ENCODE measurements at places on chromosomes 2 and 18.

DNA sequence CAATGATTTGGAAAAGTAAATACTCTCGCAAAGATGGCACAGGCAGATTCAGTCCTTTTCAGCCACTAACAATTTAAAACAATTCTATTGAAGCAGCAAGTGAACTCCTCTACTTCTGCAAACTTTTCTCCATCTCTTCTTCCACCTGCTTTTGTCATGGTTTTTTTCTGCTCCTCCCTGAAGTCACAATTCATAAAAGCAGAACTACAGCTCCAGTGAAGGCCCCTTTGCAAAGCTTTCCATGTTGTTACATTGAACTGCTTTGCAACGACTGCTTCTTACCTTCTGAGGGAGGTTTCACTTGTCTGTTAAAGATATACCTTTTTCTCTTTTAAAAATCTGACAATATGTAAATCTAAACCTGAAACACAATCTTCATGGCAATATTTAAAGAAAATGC, 3.7 kb upstream of the SERTAD2 start:
- DNase-seq: no peak

DNA sequence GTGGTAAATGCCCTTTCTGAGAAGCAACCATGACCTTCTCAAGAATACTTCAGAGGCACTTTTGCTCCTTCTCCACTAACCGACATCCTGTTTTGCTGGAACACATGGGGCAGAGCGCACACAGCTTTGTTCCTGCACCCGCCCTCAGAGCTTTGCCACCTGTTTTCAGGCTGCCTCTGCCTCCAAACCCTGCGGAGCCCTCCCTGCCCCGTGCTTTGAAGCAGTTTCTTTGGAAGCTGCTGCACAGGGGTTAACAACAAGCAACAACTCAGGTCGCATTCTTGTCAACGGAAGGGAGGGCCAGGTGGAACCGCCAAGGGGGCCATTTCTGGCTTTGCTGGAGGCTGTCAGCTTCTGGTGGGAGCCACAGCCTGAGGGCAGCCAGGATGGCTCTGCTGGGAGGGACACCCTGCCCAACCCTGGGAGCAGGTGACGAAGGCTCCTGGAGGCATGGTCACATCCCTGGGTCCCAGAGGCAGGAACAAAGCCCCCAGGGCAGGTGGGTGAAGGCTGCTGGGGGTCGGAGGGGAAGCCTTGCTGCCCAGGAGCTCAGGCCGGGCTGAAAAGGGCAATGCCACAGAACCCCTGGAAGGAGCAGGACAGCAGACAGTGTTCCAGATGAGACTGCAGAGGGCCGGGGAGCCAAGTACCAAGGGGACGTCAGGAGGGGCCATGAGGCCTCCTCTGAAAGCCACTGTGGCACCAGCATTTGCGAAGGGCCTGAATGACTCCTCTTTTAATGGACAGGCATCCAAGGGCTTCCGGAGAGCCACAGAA, 46.8 kb downstream of the MRPS5 start:
- no peak for DNase-seq

DNA sequence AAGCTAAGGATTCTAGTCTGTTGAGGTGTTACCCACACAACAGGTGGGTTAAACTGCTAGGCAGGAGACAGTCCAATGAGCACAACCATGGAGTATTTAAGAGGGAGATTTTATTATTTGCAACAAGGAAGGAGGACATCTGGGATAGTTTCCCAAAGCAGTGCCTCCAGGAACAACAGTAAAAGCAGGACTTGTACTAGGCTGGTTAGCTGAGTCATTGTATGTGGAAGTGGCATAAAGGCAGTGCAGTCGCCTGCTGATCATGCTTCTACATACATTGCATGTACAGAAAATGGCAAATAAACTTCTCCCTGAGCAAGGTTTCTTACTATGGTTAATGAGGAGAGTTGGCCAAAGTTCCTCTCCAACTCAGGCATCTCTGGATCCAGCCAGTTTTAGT, 46.1 kb upstream of the CYTIP start:
- DNase-seq: no peak

- DNase-seq: no peak
Measured at GRCh38 chr2:55175254-55176093, 56.6 kb downstream of the CLHC1 start.

- DNase-seq: no peak
Measured at GRCh38 chr18:3328532-3328931, 66.6 kb downstream of the MYL12B start.

DNA sequence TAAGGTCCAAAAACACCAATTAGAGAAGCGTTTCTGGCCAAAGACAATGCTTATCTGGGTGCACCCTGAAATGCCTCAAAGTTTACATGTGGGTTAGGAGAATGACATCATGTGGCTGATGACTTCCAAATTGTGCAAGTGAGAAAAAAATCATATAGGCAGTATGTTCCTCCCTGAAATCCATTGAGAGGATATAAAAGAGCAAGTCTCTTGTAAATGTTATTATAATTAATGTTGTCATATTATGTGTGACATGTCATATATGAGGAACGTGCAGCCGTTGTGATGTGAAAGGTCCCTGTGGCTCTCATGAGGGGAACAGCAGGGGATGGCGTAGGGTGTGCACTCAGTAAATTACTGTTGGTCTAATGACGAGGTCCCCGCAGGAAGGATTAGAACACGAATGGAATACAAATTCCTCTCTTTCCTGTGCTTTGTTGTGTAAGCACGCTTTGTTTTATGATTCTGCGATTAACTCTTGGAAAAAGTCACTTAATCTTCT, 290.8 kb downstream of the PRKCE start:
- no peak for DNase-seq

DNA sequence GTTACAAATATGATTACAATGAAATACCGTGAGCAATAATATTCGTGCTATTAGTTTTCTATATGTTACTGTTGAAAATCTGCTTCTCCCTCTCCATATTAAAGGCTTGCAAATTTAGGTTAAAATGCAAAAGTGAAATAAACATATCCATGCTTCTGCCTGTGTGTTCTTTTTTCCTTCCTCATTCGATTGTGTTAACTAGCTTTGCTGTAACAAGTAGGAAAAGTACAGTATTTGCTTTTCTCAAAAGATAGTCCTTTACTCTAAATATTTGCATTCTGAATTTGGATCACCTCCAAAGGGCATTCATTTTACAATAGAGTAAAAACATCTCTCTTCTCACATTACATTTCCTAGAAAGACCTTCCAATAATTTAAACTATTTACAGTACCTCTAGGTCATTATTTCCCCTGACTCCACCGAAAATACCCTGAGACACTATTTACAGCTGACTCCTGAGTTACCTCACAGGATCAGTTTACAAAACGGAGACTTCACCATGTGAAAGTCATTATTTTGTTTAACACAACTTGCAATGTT, 835.0 kb upstream of the FANCL start:
- no peak for DNase-seq

DNA sequence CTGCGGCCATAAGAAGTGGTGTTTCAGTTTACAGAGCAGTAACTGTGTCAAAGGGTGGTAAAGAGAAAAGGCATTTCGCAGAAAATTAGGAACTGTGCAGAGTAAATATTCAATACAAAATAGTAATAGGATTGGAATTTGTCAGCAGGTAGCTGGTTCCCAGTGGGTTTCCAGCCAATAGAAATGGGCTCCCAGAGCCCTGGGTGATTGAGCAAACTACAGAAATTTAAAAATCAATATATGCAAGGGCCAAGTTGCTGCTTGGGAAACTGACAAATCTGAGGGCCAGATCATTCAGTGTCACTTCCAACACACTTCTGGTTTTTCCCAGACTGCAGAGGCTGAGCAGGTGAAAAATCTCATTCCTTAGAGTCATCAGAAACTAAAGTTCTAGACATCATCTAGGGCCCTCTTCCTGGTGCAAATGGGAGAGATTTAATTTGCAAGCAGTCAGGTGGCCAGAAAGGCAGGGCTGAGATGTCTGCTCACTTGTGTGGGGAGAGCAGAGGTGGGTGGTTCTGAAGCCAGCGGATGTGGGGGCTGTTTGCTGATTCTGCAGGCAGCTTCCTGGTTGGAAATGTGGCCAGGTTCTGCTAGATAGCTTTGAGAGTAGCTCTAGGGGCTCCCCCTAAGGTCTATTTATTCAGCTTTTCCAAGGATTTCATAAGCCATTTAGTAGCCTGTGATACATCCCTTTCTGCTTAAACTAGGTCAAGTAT, 182.4 kb downstream of the NCK2 start:
- peak; percentile 37 for DNase-seq

DNA sequence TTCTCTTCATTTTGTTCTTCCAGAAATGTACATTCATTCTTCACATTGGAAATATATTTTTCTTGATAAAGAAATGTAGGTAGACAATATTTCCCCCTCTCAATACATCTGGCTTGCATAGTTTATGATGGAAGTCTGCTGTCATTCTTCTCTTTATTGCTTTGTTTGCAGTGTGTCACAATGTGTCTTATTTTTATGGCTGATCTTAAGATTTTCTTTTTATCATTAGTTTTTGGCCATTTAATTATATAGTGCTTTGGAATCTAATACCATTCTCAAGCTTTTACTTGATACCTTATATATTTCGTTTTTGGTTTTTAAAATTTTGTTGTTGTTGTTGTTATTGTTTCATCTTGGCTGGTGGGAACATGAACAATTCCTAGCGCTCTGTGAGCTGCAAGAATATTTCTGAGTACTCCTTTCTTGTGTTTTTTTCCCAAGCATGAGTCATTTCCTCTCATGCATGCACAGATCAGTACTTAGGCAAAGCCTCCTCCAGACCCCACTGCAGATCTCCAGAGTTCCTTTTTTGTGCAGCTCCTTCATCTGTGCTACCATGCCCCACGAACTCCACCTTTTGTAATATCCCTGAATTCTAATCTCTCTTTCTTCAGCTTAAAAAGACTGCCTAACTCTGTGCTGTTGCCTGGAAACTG, 13.7 kb upstream of the MMADHC start:
- DNase-seq: no peak

DNA sequence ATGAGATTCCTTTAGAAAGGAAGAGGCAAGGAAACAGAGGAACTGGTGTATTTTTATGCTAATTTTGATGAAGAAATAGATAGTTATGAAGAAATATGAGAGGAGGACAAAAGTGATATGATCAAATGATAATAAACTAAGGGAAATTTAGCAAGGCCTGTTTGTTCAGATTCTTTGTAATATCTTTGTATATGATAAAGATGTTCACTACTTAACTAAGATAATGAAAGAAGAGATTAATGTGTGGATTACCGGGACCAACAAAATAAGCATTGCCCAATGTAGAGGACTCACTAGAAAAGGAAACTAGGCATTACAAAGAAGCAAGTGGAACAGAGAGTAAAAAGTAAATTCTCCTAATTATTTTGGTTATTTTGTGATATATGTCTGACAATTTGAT, 99.0 kb upstream of the FIGN start:
- no peak for DNase-seq

DNA sequence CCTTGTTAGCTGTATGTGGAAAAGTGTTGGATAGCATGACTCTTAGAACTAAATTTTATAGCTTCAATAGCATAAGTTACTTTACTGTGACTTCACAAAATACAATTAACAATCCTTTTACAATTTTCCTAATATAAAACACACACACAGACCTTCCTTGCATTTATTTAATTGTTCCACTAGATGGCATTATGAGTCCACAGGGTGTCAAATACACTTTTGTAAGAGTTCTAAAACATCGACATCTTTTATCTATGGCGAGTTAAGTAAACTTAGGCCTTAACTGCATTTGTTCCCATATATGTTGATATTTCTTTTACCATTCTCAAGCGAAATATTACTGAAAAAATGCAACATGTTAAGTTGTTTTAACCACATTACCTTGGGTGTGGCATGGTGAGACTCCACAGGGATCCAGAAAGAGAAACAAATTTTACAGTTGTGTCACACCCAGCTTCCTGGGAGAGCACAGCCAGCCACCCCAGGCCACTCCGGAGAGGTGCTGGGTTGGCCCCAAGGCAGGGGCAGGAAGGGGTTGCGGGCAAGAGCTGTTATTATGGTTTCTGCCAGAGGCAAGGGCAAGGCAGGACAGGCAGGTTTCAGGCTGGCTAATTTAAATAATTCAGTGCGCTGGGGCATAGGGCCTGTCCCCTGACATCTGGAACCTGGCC, 312.4 kb upstream of the MC4R start:
- DNase-seq: no peak

DNA sequence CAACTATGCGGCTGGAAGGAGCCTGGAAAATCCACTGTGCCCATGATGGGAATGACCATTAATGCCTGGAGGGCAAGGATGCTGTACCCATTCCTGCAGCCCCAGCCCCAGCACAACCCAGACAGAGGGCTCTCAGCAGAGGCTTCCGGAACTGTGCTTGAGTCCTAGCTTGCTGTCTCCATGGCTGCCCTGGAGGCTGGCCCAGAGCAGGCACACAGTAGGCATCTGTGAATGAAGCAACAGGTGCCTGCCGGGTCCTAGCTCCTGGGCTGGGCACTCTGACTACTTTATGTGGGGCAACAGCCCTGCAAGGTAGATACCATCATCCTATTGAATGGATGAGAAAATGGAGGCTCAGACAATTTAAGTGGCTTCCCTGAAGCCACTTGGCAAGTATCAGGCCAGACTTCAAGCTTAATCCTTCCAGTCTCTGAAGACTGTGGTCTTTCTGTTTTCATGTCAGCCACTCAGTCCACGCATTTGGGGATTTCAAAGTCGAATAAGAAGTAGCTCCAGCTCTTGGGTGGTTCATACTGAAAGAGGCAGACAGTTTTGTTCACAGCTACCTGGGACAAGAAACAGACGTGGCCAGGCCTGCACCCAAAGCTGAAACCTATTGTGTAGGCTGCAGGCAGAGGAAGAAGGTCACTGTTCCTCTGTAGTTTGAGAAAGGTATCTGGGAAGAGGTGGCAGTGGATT, 237.5 kb downstream of the ZBTB7C start:
- no peak for DNase-seq

- DNase-seq: no peak
Measured at GRCh38 chr2:41180387-41180786, 728.5 kb upstream of the SLC8A1 start.

DNA sequence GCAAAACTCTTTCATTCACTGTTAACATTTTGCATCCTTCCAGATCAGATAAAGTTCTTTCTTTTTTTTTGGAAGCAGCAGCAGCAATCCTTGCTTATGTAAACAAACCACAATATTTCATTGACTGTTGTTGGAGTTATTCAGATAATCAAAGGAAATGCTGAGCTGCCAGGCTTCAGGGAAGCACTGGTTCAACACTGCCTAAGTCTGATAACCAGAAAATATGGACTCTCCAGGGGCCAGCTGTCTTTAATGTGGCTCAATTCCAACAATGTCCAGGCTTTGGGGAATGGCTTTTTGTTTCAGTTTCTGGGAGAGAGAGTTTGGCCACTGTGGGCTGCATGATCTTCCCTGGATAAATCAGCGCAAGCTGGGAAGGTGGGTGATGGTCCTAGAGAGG, 354.3 kb downstream of the AKAIN1 start:
- DNase-seq: no peak

- no peak for DNase-seq
Measured at GRCh38 chr2:180449171-180449915, 442.2 kb upstream of the CWC22 start.
